ENCODE measurements at places on chromosomes 5 and 9.

- DNase-seq: no peak
These were observed 301.0 kb downstream of the GADD45G start for GRCh38 chr9:89905606-89906338.

DNA sequence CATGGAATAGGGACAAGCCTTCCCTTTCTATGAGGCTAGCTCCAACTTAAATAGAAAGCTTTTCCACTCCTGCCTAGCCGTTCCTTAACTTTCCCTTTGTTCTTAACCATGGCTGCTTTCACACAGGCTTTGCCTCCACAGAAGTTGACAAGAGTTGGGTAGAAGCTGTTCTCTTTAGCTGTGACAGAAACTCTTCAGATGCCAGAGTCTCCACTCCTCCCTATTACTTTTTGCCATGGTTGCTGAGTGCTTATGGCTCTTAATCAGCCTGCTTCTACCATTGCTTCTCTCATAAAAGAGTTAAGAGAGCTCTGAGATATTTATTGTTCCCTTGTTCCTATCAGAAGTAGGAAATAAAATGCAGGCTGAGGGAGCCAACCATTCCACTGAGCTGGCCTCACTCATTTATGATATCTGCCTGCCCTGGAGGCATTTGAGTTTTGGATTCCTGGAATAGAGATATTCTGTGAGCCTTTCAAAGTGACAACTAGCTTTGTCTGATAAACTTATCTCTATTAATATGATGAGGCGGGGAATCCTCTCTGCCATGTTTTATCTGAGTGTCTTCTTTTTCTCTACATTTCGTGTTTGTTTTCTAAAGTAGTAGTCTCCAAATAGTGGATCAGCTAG, 162.6 kb downstream of the DMAC1 start:
- DNase-seq: no peak

DNA sequence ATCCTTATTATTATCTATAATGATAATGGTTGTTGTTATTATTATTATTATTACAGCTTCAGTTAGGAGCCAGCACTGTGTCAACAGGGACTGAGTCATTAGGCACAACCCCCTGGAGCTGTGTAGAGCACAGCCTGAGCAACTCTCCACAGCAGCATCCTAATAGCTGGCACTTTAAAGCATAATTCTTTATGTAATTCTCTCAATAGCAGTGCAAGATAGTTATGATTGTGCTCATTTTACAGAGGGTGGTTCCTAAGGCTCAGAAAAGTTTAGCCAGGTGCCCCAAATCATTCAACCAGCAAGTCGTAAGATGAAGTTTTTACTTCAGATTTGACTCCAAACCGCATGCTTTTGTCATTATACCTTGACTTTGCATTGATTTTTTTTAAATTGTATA, 390.3 kb downstream of the ANXA1 start:
- DNase-seq: no peak

- no peak for DNase-seq
These were observed 25.5 kb upstream of the SLC6A3 start for GRCh38 chr5:1470762-1471211.
